Iris pigment epithelial cell (primary cell): ENCODE measurements at places on chromosomes 6 and 20.

DNA sequence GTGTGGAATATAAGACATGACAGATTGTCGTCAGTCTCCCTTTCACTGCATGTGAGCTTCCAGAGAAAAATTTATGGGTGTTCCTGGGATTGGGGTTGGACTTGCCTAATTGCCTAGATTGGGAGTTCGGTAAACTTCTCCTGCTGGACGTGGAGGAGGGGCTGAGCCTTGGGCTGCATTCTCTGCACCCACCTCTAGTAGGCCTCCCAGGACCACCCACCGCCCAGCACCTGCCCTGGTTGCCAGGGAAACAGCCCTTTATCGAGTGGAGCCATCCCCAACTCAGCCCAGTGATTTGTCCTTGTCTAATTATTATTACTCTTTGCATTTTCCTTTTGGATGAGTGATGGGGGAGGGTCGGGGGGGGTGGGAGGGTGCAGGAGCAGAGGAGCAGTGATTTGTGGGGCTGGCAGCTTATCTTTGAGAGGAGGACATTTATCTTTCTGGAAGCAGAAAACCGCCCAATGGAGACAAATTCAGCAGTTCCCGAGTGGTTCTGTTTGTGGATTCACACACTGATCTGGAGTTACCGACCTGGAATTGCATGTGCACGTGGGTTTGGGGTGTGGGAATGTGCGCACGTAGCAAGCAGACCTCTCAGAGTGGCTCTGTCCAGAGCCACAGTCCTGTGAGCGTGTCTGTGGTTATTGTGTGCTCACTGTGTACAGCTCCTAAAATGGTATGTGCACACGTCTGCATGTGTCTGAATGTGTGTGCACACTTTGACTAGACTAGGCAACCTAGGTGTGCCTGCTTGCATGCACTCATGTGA, 104.5 kb downstream of the DHX35 start:
- no peak for DNase-seq

DNA sequence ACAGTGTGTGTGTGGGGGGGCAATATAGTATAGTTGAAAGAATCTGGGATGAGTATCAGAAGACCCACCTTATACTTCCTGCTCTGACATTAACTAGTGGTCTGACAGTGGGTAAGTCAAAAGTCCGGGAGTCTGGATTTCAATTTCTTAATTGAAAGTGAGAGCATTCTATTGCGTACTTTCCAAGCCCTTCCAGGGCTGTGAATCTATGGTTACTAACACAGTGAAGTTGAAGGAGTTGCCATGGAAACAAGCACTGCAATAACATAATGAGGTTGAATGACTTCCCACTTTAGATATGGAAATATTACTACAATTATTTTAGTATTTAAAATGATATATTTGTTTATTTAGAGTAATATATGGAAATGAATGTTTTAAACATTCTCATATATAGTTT, 80.2 kb downstream of the MLIP start:
- peak; percentile 79 for DNase-seq

DNA sequence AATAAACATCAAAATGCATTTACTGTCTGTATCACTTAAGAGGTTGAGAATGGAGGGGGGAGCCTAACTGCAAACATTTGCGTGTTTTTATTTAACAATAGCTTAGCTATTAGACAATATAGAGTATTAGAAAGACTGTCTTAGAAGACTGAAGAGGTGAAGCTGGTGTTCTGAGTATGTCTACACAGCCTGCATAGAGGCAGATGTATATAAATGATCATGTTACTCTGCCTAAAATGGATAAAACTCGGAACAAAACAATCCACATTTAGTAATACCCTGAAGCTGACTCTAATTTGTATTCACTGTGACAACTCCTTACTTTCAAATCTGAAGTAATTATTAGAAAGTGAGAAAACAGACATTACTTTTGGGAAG, 181.9 kb downstream of the GMPR start:
- DNase-seq = no peak

GRCh38 chr6:169965657-169966311, 214.4 kb downstream of the ERMARD start:
- no peak for DNase-seq

- no peak for DNase-seq
Observed at GRCh38 chr20:25565578-25566157, 19.7 kb downstream of the NINL start.

DNA sequence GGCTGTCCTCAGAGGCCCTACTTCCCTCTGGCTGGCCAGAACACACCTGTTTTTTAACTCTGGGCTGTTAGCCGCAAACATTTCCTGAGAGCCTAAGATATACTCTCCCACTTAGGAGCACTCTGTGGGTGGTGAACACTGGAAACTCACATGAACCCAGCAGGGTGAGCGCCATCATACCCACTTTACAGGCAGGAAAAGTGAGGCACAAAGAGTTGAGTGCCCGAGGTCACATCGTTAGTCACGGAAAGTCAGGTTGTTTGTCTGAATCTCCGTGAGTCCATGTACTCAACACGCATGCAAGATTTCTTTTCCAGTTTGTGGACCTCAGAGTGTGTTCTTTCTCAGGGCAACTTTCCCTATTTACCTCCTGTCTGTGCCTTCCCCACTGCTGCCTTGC, 1.9 kb downstream of the BAK1 start:
- DNase-seq = no peak

DNA sequence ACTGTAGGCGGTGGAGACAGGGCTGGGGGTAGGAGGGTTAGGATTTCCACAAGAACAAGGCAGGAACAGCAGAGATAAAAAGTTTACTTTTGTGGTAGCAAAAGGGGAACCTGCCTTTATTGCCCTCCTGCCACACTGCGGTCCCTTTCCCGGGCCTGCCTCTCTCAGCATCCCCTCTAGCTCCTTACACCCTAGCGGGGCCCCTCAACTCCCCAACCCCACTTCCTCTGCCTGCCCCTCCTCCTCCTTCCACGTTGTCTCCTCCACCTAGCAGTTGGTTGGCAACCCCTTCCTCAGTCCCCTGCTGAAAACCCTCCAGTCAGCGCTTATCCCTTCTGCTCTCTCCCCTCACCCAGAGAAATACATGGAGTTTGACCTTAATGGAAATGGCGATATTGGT, 714 bp downstream of the AIF1 start:
- DNase-seq = no peak

GRCh38 chr20:32539817-32540675, 45.1 kb downstream of the NOL4L start:
- no peak for DNase-seq

GRCh38 chr20:62655282-62656196, 13.2 kb downstream of the SLCO4A1 start:
- DNase-seq = no peak

DNA sequence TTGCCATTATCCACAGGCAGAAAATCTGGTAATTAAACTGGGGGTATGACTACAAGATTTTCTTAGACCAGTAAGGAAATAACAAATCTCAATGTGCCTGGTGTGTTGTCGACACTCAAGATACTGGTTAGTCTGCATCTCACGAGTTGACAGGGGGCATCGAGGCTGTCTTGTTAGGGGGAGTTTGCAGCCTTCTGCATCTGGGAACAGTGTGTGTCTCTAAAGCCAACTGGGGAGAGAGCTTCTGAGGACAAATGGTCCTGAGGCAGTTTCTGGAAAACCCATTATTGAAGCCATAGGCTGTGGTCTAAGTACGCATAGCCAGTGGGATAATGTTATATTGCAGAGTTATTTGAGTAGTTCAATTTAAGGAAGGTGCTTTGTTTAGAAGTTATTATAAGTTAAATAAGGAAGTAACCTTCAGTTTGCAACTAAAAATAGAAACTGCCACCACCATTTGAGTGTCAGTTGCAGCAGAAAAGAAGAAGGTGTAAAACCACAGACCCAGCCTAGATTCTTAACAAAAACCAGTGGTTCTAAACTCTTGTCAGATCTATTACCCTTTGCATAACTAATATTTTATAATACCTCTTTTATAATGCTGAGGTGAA, 15.4 kb upstream of the MAPK13 start:
- DNase-seq = no peak

GRCh38 chr6:84346372-84346771, 118.9 kb upstream of the CEP162 start:
- DNase-seq = no peak
